ENCODE measurements at places on chromosomes 2 and 18.

- DNase-seq, result peak; percentile 17
These were observed 17.6 kb upstream of the TMEM247 start for GRCh38 chr2:46461709-46462171.

GRCh38 chr18:2258954-2259353, 312.4 kb downstream of the METTL4 start:
- no peak for DNase-seq

DNA sequence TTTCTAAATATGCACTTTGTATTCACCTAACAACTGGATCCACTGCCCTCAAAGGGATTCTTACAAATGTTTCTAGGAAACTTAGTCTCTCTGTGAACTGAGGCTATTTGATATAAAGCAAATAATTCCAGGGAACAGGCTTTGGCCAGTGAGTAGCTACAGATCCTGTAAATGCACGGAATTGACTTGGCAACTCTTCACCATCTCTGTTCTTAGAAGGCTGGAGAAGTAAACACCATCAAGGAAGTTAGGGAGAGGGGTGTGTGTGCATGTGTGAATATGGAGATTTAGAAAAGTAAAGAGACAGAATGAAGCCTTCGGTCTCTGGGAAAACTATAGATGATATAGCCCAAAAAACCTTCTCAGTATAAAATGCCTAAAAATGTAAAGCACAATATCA, 10.7 kb downstream of the CIDEA start:
- DNase-seq, result no peak

DNA sequence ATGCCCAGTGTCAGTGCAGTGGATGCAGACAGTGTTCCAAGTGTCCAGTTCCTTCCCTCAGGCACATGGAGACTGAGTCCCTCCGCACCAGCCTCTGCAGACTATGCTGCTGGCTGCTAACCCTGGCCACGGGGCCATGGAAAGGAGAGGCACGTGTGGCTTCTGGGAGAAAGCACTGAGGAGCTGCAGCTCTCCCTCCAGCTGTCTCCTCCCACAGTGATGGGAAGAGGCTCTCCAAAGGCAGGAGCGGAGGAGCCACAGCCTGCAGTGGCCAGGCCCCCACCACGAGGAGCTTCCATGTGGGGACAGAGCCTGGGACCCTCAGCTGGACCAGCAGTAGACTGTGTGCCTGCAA, 141.1 kb downstream of the NDUFA10 start:
- DNase-seq, result no peak

- no peak for DNase-seq
These were observed 72.8 kb downstream of the KCNF1 start for GRCh38 chr2:10984418-10985135.

DNA sequence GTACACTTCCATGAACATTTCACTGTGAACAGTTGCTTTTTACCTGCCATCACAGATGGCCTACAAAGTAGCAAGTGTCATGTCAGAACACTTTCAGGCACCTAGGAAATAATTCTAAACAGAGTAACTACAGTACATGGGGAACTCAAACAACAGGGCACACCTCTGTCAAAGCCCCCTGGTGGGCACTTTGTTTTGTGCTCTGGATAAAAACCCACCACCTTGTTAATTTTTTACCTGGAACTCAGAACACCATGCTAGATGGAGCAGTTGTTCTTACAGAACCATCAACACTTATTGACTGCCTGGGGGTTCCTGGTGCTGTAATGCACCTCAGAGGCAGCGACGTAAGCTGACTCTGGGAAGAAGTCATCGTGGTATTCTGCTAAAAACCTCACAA, 2.3 kb downstream of the MSL3B start:
- no peak for DNase-seq

GRCh38 chr2:33788044-33788443, 188.9 kb upstream of the FAM98A start:
- no peak for DNase-seq

DNA sequence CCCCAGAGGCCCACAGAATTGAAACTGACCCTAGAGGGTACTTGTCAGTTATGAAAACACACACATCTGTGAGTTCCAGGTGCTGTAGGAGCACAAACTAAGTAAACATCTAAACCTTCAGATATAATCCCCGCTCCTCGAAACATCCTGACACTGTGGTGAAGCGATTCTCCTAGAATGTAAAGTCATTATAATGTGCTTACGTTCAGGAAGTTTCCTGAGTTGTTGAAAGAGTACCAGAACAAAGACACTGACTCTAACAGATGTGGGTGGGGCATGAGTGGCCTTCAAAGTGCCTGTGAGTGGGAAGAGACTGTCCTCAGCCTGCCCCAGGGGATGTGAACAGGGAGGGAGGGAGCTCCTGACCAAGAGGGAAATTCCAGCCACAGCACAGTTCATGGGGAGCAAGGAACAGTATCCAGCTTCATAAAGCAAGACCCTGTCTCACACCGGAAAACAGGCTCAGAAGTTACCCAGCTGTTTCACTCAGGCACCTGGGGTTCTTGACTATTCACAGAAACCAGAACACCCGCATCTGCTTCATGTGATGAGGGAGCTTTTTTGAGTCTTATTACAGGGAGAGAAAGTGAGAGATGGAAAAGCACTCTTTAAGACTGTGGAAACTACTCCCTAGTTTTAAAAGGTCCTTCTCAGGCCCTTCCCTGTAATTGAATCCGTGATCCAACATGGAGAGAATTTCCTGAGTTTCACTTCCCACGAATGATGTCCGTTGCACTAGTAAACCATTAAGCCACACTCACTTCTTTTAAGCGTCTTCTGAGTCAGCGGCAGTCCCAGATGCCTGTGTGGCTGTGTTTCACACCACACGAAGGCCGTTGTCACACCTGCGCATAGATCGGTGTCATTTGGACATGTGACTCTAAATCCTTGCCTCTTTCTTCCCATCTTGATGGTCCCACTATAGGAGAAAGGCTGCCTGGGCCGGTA, 88.6 kb upstream of the EML6 start:
- DNase-seq, result no peak

GRCh38 chr2:11074246-11074820, 80.9 kb upstream of the SLC66A3 start:
- no peak for DNase-seq

GRCh38 chr2:37226863-37227262, 4.5 kb downstream of the CEBPZ start:
- DNase-seq, result no peak

DNA sequence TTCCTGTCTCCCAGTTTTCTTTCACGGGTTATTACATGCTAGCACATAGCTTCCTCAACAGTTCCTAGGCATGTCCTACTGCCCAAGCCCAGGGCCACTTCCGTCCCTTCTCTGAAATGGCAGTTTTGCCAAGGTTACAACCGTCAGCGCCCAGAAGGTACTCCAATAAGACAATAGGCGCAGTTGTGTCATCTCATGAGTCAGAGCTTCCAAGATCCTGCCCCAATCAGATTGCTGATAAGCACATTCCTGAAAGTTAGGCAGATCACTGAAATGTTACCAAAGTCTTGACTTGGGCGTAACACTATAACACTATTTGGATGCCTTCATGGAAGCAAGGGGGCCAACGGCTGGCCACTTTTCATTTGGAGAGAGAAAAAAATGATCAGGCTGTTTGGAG, 34.2 kb downstream of the GKN2 start:
- DNase-seq, result no peak

GRCh38 chr18:54948350-54948837, 10.9 kb downstream of the CCDC68 start:
- no peak for DNase-seq

- no peak for DNase-seq
These were observed 49.6 kb downstream of the ZEB2 start for GRCh38 chr2:144470334-144470733.

DNA sequence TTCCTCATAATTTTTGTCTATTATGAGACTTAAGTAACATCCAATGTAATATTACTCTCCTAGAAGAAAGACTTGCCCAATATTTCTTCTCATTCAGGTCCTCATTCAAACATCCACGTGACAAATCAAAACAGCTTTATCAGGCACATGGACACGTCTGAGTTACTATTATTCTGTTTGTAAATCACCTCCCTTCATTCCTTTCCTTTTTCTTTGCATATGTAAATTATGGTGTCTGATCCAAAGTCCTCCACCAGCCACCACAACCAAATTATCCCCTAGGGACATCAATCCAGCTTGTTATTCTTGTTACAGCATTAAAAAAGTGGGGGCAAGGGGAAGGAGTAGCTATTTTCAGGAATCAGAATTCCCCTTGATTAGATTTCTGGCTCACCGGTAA, 7.1 kb downstream of the TMEM163 start:
- DNase-seq, result no peak

DNA sequence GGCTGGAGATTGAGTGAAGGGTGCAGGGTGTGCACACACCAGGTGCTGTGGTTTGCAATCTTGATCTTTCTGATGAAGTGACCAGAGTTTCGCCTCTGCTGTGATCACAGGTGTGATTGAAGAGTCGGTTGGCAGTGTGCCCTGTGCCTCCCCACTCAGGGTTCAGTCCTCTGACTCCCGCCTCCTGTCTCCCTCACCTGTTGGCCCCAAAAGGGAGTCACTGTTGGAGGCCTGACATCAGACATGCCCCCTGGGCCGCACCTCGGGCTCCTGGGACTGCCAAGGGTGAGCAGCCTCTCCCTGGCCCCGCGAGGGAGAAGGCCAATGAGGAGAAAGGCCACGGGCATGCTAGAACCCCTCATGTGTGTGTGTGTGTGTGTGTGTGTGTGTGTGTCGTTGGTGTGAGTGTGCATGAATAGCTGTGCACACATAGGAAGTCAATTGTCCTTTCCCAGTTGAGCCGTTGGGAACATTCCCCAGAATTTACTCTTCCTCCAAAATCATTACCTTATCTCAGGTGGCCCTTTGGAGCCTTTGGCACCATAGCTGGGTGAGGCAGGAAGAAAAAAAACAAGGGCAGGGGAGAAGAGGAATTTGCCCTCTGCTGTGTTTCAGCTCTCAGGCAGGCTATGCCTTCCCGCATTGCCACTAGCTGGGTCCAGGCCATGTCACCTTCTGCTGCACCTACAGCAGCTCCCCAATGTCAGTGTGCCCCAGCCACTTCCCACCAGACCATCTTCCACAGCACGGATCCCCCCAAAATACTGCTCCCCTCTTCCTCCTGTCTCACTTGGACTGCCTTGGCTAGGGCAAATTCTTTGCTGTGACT, 78.1 kb upstream of the LAPTM4A start:
- no peak for DNase-seq

DNA sequence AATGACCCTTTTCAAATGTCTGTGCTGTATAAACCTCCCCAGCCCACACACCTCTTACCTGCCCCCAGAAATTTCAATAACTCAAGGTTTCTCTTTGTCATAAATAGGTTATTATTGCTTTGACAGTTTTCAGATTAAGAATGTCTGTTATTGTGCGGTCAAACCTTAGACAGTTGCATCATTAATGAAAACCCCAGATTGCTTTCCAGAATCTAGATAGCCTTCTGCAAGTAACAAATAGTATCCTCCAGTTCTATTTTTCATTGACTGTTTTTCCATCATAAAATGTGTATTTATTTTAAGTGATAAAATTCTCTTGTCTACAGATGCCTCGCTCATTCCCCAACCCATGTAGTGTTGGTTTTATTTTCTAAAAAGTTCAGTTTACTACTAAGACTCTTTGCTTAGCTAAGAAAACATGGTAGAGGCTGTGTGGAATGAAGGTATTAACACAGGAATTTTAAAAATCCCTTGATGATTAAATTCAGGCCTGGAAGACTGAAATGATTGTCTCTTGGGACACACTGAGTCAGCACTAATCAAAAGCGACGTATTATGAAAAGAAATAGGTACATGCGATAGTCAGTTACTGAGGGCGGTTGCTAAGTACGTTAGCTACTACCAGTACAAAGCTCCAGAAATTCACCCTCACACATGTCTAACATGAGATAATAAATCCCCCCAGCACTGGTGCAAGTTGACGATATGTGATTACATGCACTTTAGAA, 38.4 kb upstream of the ITGAV start:
- DNase-seq, result no peak

DNA sequence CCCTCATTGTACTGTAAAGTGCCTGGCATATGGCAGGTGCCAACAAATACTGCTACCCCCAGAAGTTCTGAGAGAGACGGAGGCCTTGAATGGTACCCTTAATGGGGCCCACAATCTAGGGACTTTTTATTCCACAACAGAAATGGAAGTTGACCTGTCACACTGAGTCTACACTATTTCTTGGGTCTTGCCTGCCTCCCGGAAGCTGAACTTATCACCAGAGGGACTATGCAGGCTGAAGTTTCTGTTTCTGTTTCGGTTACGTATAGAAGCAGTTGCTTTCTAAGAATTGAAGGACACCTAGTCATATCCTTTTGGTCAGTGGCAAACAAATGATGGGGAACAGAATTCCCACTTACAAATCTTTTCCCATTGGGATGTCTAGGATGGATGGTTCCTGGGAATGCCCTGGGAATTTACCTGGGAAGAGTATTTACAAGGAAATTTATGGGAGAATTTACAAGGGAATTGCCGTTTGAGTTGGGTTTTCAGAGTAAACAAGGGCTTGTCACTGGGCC, 74.2 kb downstream of the HS1BP3 start:
- no peak for DNase-seq

- DNase-seq, result no peak
These were observed 56.2 kb downstream of the CAVIN2 start for GRCh38 chr2:191790737-191791136.

GRCh38 chr2:173101687-173102086, 26.0 kb downstream of the MAP3K20 start:
- DNase-seq, result no peak

DNA sequence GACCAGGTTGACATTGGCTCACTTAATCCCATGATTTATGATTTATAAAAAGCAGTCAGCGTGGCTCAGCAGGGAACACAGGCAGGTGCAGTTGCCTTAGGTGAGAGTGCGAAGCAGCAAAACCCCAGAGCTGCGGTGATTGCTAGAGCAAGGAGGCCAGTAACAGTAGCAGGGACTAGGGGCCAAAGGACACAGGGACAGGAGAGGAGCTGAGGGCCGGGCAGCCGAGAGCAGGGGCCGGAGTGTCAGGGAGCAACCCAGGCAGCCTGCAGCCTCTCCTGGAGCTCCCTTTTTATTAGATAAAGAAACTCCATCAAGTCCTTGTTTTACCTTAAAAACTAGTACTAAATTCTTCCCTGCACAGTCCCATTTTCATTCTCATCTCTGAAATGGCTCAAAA, 4.3 kb downstream of the MC2R start:
- no peak for DNase-seq

DNA sequence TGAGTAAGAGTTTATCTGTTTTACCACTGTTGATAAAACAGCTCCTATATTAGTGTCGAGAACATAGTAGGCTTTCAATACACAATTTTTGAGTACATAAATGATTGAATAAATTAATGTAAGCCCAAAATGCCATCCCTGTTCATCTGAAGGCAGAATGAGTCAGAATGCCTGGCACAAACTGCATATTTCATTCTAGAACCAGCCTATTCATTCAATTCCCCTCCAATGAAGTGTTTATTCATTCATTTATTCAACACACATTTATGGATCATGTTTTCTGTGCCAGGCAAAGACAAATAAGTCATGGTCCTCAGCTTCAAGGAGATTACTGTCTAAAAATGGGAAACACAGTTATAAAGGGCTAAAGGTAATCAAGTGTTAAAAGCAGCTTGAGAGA, 22.8 kb upstream of the LCLAT1 start:
- DNase-seq, result no peak

All from CMK (cell line).